ENCODE measurements at places on chromosomes 7 and 10. TPM values are rescaled to one million over a fixed set of nuclear protein-coding genes. Genes with fewer than 3 reads are reported as not detected.

The IFIT1B gene
- not detected for total RNA-seq

DNA sequence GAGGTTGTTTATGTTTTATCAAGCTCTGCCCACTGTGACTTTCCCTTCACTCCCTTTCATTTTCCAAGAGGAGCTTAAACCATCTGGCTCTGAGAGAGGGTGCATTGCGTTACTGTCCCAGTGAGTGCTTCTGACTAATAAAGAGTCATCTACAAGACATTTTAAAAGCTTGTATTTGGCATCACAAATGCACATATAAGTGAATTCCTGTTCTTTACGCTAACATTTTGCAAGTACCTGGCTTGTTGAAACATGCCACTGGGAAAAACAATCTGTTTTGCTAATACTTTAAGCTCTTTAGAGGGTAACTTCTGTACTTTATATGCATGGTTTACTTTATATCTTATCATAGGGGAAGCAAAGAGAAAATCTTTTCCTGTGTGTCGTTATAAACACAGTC lies 534.6 kb upstream of the POM121L12 start:
- no peaks in the 10 kb centered on the region for H3K36me3 ChIP-seq
- no peaks in the 10 kb centered on the region for H3K4me1 ChIP-seq
- no peak overlapping the region for H3K27ac ChIP-seq

- H3K4me1 ChIP-seq: no peaks in the 10 kb centered on the region
- no peak for DNase-seq
- H3K27ac ChIP-seq: no peak overlapping the region
- no peak overlapping the region for H3K4me3 ChIP-seq
These were observed 1.5 kb downstream of the FAM13C start for GRCh38 chr10:59360605-59361405.

The TMEM236 gene
- total RNA-seq: 0.04 TPM

The PDCD4 gene
- total RNA-seq: 28.0 TPM

The SCIN gene
- total RNA-seq: 9.7 TPM

DNA sequence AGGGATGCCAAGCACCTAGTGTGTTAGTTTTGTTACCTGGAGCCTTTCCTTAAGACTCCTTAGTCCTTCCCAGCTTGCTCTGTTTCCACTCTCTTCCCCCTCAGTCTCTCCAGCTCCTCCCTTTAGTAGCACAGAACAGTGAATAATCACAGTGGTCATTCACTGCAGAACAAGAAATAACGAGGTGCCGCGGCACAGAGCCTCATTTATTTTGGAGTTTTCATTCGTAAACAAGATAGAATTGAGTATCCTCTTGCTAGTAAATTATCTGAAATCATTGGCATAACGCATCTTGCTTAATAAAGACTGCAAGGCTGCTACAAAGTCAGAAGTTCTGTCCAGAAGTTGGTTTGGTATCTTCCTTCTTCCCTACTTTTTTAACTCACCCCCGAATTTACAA lies 129.3 kb upstream of the LANCL2 start:
- DNase-seq: no peak
- H3K4me1 ChIP-seq: peaks cover 4% of the 10 kb centered on the region
- no peaks in the 10 kb centered on the region for H3K36me3 ChIP-seq
- peaks cover 22% of the 10 kb centered on the region for H3K27me3 ChIP-seq
- no peak overlapping the region for H3K4me3 ChIP-seq
- no peak overlapping the region for H3K27ac ChIP-seq

DNA sequence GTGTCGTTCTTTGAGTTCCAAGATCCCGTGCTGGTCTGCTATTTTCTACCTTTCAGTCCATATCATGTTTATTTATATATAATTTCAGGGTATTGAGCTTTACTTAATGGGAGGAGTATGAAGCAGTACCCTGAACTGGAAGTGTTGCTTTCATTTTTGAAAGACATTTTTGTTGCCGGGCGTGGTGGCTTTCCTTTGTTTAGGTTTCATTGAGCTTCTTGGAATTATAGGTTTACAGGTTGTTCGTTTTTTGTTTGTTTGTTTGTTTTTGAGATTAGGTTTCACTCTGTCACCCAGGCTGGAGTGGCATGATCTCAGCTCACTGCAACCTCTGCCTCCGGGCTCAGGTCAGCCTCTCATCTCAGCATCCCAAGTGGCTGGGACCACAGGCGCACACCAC lies 7.4 kb downstream of the ZNF487 start:
- H3K27me3 ChIP-seq: no peaks in the 10 kb centered on the region
- H3K27ac ChIP-seq: no peak overlapping the region
- no peak for DNase-seq
- H3K4me3 ChIP-seq: no peak overlapping the region
- H3K36me3 ChIP-seq: no peaks in the 10 kb centered on the region

The AMZ1 gene
- total RNA-seq: not detected

DNA sequence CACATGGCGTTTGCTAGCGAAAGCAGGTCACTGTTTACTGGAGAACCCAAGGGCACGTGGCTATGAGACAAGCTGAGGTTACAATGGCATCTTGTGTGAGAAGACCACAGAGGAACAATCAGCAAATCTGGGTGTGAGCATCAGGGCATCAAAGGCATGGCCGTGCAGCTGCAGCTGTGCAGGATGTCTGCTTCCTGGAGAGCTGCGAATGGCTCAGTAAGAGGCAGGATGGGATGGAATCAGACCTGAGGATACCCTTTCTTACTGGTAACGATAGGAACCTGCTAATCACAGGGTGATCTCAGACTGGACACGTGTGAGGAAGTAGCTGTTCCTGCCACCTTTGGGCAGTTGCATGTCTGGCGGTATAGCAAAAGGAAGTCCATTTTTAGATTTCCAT lies 119.5 kb downstream of the RNF216 start:
- DNase-seq: no peak
- H3K36me3 ChIP-seq: peaks cover 40% of the 10 kb centered on the region
- H3K4me1 ChIP-seq: no peaks in the 10 kb centered on the region
- no peak overlapping the region for H3K27ac ChIP-seq

GRCh38 chr7:151724920-151725584 lies 151.9 kb downstream of the PRKAG2 start:
- no peaks in the 10 kb centered on the region for H3K4me1 ChIP-seq
- peaks cover 91% of the 10 kb centered on the region for H3K27me3 ChIP-seq
- no peak overlapping the region for H3K27ac ChIP-seq

The JCAD gene
- not detected for total RNA-seq

DNA sequence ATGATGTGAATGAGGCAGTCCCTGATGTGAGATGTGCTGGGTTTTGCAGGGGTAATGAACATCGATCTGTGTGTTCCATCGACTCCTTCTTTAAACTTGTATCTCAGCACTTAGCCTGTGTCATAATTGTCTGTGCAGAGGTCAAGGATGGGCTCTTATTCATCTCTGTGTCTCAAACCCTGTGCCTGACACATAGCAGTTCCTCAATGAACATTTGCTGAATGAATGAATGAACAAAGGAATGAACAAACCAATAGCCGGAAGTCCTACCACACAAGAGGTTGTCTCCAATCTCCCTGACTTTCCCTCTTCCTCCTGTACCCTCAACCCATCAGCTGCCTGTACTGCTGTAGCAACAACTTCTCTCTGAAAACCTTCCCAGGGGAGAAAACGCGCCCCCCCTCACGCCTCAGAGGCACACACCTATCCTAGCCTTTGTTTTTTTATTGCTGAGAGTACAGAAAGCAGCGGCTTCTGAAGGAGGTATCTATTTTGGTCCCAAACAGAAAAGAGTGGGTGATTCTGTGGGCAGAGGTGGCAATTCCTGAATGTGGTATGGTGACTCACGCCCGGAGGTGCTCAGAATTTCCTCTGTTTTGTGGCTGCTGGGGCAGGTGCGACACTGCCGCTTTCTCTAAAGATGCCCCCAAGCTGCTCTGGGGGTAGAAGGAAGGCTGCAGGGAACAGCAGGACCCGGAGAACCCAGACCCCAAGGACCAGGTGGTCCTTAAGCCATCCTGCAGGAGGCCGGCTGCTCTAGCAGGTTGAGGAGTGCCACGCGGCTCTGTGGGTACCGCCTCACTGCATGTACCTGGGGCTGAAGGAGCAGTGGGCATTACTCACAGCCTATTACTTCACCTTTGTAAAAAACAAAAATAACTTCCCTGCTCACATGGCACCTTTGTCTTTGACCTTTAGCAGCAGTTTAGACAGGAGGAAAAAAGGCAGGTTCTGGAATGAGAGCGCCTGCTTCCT lies 9.6 kb downstream of the IL2RA start:
- H3K27me3 ChIP-seq: peaks cover 3% of the 10 kb centered on the region
- no peaks in the 10 kb centered on the region for H3K36me3 ChIP-seq
- no peak overlapping the region for H3K4me3 ChIP-seq
- H3K27ac ChIP-seq: no peak overlapping the region
- DNase-seq: no peak
- H3K4me1 ChIP-seq: peaks cover 14% of the 10 kb centered on the region

The FXYD4 gene
- not detected for total RNA-seq
